KBM-7 (cell line): ENCODE measurements at places on chromosomes 11 and 22.
A peak's percentile ranks its signal among the peaks of the same experiment; 100 is the strongest.

- peak; percentile 45 for DNase-seq
Measured at GRCh38 chr11:60064111-60064510, 7.6 kb downstream of the MS4A3 start.

GRCh38 chr22:48740731-48741405, 1086.8 kb downstream of the BRD1 start:
- no peak for DNase-seq

DNA sequence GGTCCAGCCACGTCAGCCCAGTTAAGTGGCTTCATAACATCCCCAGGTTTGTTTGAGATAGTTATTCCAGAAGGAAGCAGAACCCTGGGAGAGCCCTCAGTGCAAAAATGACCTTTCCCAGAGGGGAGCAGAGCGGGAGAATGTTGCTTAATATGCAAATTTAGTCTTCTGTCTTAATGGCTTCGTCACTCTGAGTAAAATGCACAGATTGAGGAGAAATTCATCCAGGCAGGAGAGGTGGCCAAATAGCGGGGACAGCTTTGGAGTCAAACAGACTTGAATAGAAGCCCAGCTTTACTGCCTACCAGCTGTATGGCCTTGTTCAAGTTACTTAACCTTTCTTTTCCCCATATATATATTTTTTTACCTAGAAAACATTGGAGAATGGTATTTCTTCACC, 12.3 kb upstream of the NRGN start:
- no peak for DNase-seq

DNA sequence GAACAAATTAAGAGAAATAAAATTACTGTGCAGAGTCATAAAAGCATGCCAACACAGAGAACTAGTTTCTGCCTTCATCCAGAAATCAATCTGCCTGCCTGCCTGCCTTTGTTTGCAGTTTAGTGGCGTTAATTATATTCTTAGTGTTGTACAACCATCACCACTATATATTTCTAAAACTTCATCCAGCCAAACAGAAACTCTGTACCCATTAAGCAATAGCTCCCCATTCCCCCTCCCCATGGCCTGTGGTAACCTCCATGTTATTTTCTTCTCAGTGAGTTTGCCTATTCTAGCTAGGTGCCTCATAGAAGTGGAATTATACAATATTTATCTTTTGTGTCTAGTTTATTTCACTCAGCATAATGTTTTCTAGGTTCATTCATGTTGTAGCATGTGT, 183.2 kb upstream of the TBCEL start:
- no peak for DNase-seq

DNA sequence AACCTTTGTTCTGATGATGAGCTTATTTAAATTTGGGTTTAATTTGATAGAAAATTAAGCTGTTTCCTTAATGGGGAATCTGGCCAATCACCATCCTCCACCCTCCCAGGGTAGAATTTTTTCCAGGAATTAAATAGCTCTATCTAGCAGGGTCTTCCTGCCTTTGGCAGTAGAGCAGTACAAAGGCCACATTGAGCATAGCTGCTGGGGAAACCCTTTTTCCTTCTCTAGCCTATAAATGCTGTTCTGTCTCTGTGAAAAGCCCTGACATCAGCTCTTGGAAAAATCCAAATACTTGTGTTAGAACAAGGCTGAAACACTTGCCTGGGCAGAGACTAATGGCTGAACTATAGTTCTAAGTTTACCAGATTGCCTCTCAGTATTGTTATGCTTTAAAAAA, 55.1 kb downstream of the ARHGEF12 start:
- DNase-seq: no peak

DNA sequence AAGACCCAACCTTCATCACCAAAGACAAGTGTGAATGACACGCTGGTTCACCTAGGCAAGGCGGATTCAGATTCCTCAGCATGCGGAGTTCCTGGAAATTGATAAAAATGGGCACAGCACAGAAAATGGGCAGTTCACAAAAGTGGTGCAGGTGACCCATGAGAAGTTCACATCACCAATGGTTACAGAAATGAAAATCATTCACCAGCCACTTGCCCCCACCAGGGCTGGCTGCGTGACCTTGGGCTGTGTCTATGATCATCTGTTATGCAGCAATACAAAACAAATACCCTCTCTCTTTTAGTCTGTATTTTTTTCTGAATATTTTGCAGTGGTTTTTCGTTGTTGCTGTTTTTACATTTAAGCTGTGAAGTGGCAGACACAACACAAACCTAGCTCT, 415.9 kb downstream of the TBC1D22A start:
- DNase-seq: no peak

DNA sequence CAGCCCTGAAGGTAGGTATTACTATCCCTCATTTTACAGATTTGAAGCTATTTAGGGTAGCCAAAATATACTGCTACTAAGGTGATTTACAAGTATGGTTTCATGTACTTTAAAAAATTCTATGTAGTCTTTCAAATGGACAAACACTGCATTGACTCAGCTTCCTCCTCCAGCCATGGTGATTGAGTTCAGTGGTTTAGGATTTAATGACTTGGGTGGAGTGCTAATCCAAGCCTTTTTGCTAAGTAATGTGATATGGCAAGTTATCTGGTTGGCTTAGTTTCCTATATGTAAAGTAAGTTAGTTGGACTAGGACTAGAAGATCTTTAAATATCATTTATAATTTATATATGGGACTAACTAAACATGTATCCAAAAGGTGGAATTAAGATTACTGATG, 77.9 kb downstream of the ARHGAP20 start:
- DNase-seq: no peak

- no peak for DNase-seq
Measured at GRCh38 chr22:47437110-47437509, 674.7 kb downstream of the TBC1D22A start.

GRCh38 chr22:23138584-23139435, 3.0 kb downstream of the RSPH14 start:
- no peak for DNase-seq
